ENCODE measurements at places on chromosomes 12 and 14. TPM values are rescaled to one million over a fixed set of nuclear protein-coding genes. Genes with fewer than 3 reads are reported as not detected.

DNA sequence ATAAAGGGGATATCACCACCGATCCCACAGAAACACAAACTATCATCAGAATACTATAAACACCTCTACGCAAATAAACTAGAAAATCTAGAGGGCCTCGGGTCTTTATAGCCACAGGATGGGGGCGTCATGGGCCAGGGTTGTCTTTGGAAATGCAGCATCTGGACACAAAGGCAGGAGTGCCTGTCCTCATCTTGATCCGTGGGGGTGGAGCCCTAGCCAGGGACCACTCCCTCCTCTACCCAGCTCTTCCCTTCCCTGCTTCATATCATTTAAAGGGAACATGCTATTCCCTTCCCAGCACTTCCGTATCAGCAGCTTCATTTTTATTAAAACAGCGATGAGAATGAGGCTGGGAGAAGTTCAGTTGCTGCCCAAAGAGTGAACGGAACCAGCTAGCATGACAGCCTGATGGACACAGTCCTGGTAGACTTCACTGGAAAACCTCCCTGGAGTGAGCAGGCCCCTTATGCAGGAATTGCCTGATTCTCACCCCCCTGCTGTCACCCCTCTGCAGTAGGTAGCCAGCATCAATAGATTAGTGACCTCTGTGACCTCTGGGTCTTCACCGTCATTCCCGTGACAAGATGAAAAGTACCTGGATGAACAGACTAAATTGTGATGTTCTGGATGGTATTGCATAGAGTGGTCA is 251.4 kb upstream of the RGS6 start:
- no peak for DNase-seq

GRCh38 chr12:7013101-7013500 is 5.2 kb downstream of the LPCAT3 start:
- no peak for DNase-seq

The EVL gene
- 1,049 TPM for total RNA-seq

- DNase-seq, result no peak
Measured at GRCh38 chr12:510071-510825, 50.5 kb downstream of the B4GALNT3 start.

GRCh38 chr12:607541-608001 is 55.7 kb downstream of the NINJ2 start:
- DNase-seq, result no peak

GRCh38 chr12:127773520-127773919 is 493.4 kb upstream of the TMEM132C start:
- no peak for DNase-seq

The EID3 gene
- total RNA-seq, result 5.7 TPM

The C12orf60 gene
- total RNA-seq, result 0.50 TPM
